ENCODE measurements at places on chromosomes 5 and 9. TPM values are rescaled to one million over a fixed set of nuclear protein-coding genes. Genes with fewer than 3 reads are reported as not detected.

DNA sequence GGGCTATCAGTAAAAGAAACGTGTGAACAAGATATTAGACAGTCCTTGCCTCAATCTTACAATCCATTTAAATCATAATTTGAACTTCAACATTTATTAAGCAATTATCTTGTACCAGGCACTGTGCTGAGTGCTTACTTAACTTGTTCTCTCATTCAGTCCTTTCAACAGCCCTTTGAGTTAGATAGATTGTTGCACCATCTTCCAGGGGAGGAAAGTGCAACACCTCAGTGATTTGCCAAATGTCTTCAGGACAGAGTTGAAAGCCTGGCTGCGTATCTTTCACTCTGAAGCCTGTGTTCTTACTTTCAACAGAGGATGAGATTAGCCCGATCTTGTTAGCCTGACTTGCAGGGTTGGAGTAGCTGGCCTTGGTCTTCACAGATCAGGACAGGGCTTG, 34.2 kb upstream of the SUB1 start:
- no peak for DNase-seq

GRCh38 chr5:55033568-55033967, 9.5 kb downstream of the GZMK start:
- DNase-seq = no peak

GRCh38 chr9:5566054-5566618, 55.8 kb downstream of the PDCD1LG2 start:
- no peak for DNase-seq

DNA sequence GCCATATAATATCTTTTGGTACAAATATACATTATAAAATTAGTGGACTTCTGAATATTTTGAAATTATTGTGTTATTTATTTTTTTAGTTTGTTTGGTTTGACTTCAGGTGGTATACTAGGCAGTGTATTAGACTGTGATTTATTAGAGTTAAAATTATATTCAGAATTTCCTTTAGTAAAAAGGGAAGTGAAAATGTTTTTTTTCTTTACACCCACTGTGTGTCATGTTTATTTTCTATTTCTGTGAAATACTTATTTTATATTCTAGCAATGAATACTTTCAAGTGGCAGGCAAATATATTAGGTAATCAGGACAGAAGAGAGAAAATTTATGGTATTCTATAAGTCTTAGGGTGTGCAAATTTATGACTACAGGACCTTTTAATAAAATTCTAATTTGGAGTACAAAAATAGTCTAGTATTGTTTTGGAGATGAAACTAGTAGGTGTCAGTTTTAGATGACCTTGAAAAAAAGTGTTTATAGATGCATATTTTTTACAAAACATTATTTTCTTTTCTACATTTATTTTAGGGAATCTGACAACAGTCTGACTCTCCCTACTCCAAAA, 8.8 kb downstream of the CSNK1G3 start:
- DNase-seq = no peak

- DNase-seq = no peak
These were observed 7.8 kb downstream of the LCN10 start for GRCh38 chr9:136734837-136735496.

DNA sequence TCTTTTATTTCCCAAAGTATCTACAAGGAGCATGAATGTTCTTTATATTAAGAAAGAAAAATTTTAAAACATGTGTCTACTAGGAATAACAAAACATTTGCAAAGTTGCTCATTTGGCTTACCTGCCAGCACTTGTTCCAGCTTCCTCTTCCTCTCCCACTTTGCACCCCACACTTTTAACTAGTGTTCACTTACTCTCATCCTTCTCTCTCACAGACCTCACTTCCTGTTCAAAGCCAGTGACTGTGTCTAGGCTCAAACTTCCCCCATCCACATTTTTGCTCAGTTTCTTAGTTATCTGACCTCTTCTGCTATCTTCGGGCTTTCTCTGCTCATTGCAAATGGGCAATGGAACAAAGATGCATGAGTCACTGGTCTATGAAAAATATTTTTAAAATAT, 512.2 kb upstream of the ZNF462 start:
- no peak for DNase-seq

DNA sequence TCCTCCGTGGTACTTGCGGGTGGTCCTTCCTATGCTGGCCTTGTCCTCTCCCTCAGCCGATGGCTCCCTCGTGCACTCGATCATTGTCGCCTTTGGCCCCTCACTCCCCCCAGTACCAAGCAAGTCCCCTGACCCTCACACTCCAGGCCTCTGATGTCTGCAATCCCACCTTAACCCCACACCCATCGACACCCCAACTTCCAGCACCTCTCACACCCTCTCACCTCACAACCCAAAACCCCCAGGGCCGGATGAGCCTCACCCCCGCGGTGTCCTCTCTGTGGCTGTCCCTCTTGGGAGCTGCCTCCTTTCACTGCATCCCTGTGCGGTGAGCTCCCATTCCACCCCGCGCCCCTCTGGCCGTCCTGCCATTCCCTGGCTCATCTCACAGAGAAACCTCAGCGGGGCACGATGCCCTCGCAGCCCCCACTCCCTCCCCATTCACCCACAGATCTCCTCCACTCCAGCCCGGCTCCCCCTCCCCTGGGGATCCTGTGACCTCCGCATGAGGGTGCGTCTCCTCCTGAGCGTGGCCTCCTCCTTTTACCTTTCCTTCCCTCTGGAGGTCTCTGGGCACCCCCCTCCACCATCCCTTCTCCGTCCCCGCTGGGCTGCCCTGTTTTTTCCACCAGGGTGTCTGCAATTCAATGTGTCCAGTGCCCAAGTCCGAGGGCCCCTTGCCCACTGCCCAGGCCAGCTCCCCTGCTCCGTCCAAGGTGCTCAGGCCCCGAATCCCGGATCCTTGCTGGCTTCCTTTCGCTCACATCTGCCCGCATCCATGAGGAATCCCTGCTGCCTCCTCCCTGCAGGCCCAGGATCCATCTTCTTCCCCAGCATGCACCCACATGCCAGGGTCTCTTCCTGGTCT, 15.8 kb upstream of the RNU6ATAC start:
- DNase-seq = peak; percentile 47

Gene ZNF484
- total RNA-seq = 2.1 TPM

Gene FAM153A
- 0.73 TPM for total RNA-seq

All from left lobe of liver (tissue), 2 donors.